ENCODE measurements at places on chromosomes 7 and 10. TPM values are rescaled to one million over a fixed set of nuclear protein-coding genes. Genes with fewer than 3 reads are reported as not detected.

GRCh38 chr10:120990831-120991230 is 139.7 kb downstream of the WDR11 start:
- H3K4me1 ChIP-seq = no peaks in the 10 kb centered on the region
- H3K27ac ChIP-seq = no peak overlapping the region
- H3K36me3 ChIP-seq = no peaks in the 10 kb centered on the region
- DNase-seq = no peak
- no peak overlapping the region for H3K4me3 ChIP-seq

GRCh38 chr10:76550806-76551205 is 1086.8 kb downstream of the KCNMA1 start:
- H3K4me1 ChIP-seq = no peaks in the 10 kb centered on the region
- no peak overlapping the region for H3K27ac ChIP-seq
- H3K27me3 ChIP-seq = peaks cover 7% of the 10 kb centered on the region
- H3K4me3 ChIP-seq = no peak overlapping the region

DNA sequence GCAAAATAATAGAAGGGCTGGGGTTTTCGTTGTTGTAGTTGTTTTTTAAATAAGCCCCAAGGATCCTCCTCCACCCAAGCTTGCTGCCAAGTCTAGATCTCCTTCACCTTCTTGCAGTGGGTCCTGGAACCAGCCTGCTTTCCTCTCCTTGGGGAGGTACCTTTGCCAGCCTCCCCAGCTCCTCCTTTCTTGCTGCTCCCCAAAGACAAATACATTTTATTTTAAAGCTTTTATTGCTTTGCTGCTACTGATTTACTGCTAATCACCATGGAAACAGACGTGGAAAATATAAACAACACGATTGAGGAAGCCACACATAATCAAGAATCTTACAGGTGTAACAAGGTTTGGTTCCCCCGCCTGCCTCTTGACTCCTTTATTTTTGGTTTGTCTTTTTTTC is 17.4 kb upstream of the SLF2 start:
- no peak overlapping the region for H3K4me3 ChIP-seq
- H3K36me3 ChIP-seq = no peaks in the 10 kb centered on the region
- peaks cover 15% of the 10 kb centered on the region for H3K27me3 ChIP-seq
- H3K27ac ChIP-seq = no peak overlapping the region
- peaks cover 3% of the 10 kb centered on the region for H3K4me1 ChIP-seq
- no peak for DNase-seq

Gene MIOS
- total RNA-seq = 40.6 TPM

Gene ELFN1
- not detected for total RNA-seq
